ENCODE measurements at places on chromosomes 5 and 9.

DNA sequence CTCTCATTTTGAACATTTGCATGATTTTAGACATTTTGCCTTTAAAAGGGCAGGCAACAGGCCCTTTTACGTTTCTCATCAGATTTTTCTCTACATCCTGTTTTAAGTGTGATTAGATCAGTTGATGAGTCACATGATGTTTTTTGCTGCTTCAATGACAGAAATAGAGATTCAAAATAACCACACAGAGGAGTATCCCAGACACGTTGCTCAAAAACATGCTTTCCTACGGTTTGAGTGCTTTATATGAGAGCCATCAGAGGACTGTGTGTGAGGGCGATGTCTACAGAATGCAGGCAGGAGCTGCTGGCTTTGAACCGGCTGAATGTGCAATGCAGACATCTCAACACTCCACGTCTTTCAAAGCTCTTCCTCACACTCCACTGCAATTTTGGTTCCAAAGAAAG is 42.1 kb downstream of the OTULIN start:
- DNase-seq: no peak

DNA sequence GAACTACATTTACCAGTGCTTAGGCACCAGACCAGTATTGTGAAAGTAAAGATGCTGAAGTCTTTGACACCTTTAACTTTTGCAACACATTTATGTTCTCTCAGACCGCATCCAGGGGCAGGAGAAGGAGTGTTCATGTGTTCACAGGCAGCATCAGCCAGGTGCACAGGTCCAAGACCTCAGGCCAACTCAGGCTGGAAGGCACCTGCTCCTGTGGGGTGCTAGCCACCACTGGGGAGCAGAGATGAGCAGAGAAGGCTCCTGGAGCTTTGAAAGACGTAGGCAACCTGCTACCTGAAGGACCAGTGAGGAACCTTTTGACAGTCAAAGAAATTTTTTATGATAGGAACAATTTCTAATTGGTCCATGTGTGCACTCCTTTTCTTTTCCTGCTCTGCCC is 35.6 kb downstream of the DAPK1 start:
- DNase-seq: no peak

DNA sequence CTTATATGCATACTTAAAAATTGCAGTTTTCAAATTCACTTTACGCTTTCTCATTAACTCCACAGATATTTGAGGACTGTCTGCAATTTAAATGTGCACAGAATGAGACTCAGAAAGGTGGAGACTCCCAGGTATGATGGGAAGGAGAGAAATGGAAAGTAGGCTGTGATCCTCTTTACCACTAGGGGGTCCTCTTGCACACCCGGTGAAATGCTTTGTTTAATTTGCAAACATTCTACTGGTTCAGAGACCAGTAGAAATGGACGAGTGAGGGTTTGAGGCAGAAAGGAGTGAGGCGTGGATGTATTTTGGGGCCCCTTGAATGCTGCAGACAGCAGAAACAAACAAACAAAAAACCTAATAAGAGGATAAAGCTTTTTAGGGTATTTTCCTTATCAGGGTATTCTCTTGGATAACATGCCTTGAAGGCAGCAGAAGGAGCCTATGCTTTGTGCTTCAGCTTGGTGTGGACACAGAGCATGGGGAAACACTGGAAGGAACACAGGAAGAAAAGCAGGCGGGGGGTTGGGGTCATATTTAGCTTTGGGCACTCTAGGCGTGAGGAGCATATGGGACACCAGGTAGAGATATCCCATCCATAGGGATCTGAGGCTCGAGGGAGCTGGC is 410.1 kb downstream of the DMRT2 start:
- no peak for DNase-seq

GRCh38 chr5:113044776-113045465 is 68.3 kb downstream of the DCP2 start:
- DNase-seq: no peak

DNA sequence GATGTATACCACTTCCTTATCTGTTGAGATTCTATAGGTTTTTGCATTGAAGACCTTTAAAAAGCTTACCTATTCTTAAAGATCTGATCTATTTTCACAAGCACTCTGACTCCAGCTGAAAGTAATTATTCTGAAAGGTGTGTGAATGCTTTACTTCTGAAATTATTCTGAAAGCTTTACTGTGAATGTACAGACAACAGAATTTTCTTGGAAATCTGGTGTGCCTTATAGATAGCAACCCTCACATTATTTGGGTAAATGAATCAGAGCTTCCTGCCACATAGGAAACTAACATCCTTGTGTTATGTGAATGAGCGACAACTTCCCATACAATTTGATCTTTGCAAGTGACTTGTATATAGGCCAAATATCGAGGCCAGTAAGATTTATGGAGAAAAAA is 6.5 kb downstream of the CDO1 start:
- DNase-seq: no peak

DNA sequence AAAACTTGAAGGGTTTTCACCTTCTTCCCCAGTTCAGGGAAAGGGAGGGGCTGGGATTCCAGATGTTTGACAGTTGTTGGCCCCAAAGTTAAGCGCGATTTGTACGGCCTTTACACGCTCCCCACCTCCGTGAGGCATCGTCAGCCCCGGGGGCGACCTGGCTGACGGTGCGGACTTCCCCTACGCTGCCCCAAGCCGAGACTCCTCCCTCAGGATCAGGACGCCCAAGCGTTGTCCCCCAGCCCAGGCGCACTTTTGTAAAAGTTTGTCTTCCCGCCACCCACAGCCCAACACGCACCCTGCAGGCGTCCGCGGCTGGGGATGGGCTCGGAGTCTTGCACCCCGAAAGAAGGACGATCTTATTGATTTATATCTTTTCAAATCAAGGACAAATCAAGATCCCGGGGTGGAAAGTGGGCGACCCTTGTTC is 713 bp downstream of the MOB3B start:
- DNase-seq: peak; percentile 9

DNA sequence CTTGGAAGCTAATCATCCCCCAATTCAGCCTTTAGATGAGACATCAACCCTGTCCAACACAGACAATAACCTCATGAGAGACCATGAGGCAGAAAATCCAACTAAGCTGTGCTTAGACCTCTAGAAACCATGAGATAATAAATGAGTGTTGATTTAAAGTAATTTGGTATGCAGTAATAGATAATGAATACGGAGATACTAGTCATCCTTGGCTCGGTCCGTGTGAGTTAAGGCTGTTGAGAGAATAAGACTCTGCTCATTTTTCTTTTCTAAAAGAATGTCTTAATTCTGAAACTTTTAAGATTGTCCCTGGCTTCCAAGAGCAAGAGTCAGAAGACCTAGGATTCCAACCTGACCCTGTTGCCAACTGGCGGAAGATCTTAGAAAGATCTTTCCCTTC is 6.1 kb downstream of the TNC start:
- DNase-seq: no peak

- DNase-seq: no peak
Observed at GRCh38 chr5:2688586-2688985, 62.9 kb downstream of the IRX2 start.

DNA sequence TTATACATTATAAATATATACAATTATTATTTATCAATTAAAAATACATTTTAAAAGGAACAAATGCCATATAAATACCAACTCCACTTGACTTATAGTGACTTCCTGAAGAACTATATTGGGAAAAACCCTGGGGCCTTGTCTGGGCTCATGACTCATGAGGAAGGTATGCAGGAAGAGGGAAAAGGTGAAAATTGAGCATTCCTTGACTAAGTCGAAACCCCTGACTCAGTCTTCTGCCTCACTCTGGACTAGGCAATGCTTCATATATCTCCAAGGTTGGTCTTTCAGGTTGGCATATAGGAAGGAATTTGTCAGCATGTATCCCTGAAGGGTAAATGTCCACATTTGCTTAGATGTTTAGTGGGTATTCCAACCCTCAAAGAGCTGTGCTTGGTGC is 78.5 kb downstream of the SH3TC2 start:
- no peak for DNase-seq

Measured in activated CD8-positive, alpha-beta memory T cell treated with anti-CD3 and anti-CD28 coated beads for 1 hour (primary cell).